ENCODE measurements at places on chromosomes 2 and 18. TPM values are rescaled to one million over a fixed set of nuclear protein-coding genes. Genes with fewer than 3 reads are reported as not detected.

Gene GPAT2
- 2.8 TPM for polyA plus RNA-seq

GRCh38 chr2:5991305-5991968, 299.3 kb downstream of the SOX11 start:
- DNase-seq = no peak

Gene DSG1
- polyA plus RNA-seq = 0.03 TPM

DNA sequence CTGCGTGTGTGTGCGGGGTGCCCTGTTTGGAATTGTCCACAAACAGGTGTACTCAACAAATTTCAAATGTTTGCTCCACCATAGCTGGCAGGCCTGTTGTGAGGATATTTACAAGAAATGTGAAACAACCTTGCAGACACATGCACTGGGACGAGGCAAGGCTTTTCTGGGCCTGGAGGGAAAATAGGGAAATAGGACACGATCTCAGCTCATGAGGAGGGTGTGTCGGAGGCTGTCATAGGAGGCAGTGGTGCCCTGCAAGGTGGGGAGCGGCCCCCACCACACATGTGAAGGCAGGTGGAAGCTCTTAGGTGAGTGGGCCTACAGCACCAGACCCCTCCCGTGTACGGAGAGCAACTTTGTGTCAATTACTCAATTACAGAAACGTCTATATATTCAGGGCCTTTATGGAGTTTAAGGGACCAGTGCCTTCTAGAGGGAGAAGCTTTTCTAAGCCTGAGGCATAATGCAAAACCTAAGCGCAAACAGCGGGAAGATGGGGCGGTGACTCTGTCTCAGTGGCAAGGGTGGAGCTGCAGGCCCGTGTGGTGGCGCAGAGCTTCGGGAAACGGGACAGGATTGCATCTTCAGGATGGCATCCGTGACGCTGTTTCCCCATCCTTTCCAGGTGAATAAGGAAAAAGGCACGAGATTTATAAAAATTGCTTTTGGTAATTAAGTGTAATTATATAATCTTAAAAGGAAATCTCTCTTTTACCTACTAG, 48.0 kb downstream of the RNF144A start:
- no peak for DNase-seq

Gene PROKR1
- 0.17 TPM for polyA plus RNA-seq

DNA sequence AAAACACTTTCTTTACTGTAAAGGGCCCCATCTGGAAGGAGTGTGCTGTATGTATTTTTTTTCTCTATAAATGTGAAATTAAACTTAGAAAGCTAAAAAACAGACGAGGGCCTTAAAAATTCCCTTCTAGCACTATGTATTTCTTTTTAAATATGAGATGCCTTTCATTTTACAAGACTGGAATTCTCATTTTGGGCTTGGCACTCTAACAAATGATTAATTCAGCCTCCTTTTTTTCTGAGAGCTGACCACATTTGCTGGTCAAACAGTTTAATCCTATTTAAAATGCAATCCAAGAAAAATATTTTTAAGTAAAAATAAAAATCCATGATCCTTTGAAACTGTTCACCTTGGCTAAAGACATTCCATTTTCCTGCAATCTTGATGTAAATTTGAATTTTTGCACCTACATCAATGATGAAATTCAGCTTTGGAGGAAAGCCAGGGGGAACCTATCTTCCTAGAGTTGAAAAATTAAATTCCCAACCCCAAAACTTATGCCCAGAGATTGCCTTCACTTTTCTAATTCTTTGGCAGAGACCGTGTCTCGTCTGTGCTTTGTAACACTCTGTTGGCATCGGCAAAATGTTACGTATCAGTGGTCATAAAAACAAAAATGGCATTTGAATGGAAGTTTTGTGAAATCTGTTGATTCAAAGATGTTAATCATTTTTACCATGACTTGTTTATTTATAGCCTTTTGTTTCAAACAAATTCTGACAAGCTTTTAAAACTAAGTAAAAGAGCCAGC, 284.5 kb downstream of the ZNF521 start:
- DNase-seq = no peak

Gene FSHR
- polyA plus RNA-seq = not detected

Gene MC2R
- polyA plus RNA-seq = not detected

- DNase-seq = no peak
Observed at GRCh38 chr2:47226132-47226922, 71.2 kb upstream of the STPG4 start.

Gene DSC3
- polyA plus RNA-seq = 3.3 TPM

- no peak for DNase-seq
Observed at GRCh38 chr18:72687736-72688135, 143.6 kb upstream of the CBLN2 start.

- no peak for DNase-seq
Observed at GRCh38 chr2:38223256-38223655, 147.3 kb upstream of the CYP1B1 start.

- DNase-seq = no peak
Observed at GRCh38 chr2:235264121-235264493, 229.7 kb upstream of the AGAP1 start.

DNA sequence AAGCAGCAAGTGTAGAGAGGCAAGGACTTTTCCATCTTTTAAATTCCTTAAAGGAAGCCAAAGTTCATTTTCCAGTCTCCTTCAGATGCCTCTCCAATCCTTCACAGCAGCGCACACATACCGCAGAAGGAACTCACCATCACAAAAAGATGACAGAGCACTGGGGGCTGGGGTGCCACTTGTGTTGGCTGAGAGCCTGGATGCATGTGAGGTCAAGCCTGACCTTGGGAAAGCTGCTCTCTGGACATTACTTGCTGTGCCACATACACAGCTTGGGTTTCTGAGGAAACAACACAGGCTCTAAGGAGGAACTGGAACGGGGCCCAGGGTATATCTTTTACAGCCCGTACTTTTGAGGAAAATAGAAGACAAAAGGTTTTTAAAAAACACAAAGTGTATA, 364.3 kb upstream of the MEX3C start:
- peak; percentile 2 for DNase-seq

Gene DNAJC5G
- 0.59 TPM for polyA plus RNA-seq

Gene MAB21L4
- polyA plus RNA-seq = 9.7 TPM

DNA sequence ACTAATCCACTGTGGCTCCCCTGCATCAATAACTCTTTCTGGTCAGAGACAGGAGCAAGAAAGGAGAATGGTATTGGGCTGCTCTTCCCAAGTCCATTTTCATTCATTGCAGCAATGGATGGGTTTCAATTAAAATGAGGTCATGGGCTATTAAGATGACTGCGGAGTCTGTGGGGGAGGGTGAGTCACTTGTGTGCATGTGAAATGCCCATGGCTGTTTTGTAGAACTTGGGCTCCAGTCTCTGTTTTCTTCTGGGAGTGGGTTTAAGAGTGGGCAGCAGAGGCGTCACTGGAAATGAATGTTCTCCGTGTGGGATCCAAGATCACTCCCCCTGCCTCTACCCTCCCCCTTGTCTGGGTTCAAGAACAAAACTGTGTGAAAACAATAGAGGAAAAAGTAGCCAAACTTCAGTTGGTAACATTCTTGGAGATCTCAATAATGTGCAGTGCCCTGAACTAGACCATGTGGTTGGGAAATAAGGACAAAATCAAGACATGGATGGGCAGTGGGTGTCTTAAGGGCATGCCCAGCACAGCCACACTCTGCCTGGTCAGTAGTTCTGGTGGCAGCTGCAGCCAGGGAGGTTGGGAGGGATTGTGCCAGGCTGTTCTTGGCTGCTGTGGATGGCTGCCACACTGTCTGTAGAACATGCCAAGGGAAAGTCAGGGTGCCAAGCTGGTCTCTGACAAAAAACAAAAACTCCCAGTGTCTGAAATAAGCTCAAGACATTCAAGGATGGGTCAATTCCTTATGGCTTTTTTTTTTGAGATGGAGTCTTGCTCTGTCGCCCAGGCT, 68.2 kb upstream of the CXCR4 start:
- DNase-seq = no peak

DNA sequence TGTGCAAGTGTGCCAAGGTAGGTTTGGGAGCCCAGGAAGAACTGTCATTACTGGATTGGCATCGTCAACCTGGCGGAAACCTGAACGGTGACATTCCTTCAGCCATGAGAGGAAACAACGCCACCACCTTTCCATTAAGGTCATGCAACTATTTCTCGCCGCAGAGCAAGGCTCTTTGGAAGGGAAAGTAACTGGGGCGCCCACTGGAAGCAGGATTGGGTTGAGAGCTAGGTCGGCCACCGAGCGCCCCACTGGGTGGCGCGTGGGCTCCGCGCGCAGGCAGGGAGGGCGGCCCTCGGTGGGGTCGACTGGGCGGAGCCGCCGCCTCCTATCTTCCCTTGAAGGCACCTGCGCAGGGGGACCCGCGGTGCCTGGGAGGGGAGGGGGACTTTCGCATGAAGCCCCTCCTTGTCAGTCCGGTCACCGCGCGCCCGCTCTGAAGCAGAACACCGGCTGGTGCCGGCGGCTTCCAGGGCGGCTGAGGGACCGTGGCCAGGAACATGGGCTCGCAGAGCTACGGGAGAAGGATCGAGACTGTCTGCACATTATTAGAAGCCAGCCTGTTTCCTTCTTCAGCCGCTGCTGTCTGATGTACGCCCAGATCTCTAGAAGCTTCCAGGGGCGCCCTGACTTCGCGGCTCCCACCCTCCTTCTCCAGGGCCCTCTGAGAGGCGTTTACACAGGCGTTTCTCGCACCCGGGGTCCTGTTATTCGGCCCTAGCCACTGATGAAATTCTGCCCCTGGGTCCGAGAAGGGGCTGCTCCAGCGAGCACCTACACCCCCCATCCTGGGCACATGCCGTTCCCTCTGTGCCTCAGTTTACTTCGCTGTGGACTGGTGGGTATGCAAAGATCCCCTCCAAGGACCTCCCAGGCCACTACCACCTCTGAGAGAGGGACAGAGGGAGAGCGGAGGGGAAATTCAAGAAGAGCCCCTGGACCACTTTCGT, 27.3 kb upstream of the MAL start:
- DNase-seq = no peak

- DNase-seq = no peak
Observed at GRCh38 chr2:73987109-73987947, 2.6 kb downstream of the TET3 start.

Gene ALPG
- polyA plus RNA-seq = not detected
